Posterior vena cava (tissue), 2 donors: ENCODE measurements at places on chromosomes 6 and 20. TPM values are rescaled to one million over a fixed set of nuclear protein-coding genes. Genes with fewer than 3 reads are reported as not detected.
A peak's percentile ranks its signal among the peaks of the same experiment; 100 is the strongest.

TMEM14A gene
- 17.9 TPM for total RNA-seq

KHDC1 gene
- total RNA-seq, result 1.1 TPM

OXT gene
- total RNA-seq, result not detected

GRCh38 chr6:109170333-109170732 is 75.0 kb downstream of the CEP57L1 start:
- no peak for DNase-seq

DNA sequence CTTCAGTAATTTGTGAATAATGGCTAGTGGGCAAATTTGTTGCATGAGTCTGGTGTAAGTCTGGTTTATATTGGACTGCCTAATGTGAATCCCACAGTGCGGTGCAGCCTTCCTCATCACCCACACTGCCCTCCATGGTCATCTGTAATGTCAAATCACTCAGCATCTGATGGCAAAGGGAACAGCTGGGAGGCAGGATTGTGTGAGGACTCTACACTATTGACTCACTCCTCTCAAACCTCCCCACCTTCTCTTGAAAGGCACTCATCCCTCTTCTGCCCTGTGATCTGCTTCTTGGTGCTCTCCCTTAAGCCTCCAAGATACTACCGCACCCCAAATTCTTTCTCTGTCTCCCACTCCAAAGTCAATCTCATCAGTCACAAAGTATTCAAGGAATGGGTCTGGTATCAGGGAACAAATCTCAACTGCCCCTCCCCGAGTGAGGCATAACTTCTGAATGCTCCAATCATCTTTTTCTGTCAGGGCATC is 146.0 kb upstream of the BEND6 start:
- no peak for DNase-seq

- DNase-seq, result peak; percentile 77
Observed at GRCh38 chr20:34566978-34567891, 8.7 kb downstream of the MAP1LC3A start.

GRCh38 chr20:16124911-16125776 is 448.1 kb downstream of the KIF16B start:
- DNase-seq, result no peak

DNA sequence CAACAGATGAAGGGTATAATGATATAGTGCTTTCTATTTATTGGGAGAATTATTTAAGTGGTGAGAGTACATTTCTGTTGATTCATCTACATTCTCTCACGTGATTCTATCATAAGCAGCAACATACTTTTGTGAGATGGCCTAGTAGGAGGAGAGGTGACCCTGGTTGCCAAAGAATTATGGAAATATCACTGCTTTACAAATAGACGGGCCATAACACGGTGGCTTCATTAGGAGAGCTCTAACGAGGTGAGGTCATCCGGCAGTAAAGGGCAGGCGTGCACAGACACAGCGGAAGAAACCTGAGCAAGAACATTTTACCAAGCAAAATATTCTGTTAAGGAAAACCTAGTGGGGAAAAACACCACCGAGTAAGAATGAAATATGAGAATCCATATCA is 337.4 kb upstream of the QKI start:
- no peak for DNase-seq

DNA sequence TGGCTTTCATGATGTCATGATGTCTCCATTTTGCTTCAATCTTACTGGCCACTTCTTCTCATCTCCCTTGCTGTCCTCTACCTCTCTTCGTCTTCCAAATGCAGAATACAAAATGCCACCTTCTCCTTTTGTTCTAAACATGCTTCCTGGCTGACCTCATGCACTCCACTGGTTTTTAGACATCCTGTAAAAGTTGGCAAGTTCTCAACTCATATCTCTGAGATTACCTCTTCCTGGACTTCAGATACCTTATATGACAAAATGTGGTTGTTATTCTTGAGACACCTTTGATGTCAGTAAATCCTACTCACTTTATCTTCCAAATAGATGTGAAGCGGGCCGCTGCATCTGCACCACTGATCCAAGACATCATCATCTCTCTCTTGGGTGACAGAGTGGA is 212.7 kb upstream of the FOXA2 start:
- no peak for DNase-seq
